ENCODE measurements at places on chromosomes 11 and 22.

DNA sequence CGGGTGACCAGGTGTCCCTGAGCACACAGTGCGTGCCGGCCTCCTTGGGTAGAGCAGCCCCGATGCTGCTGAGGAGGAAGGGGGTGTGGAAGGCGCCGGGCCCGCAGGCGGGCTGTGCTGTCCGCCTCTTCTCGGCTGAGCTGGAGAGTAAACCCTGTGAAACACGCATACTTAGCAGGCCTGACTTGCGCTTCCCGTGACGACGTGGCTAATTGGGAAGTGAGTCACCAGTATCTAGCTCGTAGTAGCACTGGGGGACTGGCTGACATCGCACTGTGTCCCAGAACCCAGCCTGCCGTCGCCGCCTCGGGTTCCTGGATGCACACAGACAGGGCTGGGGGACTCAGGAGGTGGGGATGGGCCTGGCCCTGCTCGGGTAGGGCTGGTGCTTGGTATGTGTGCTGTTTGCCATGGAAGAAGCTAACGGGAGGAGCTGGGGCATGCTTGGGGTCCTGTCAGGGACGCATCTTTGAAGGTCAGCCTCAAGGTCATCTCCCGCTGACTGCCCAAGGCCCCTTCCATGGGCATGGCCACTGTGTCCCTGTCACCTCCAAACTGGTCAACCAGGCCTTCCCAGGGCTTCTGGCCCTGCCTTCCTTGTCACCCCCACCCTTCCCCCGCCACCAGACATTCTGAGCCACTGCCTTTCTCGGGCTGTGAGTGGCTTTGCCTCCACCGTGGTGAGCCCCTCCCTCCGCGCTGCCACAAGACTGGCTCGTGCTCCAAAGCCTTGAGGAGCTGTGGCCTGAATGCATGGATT lies 1327.0 kb downstream of the BRD1 start:
- DNase-seq: no peak

GRCh38 chr11:34667810-34668582 lies 47.1 kb downstream of the EHF start:
- no peak for DNase-seq

DNA sequence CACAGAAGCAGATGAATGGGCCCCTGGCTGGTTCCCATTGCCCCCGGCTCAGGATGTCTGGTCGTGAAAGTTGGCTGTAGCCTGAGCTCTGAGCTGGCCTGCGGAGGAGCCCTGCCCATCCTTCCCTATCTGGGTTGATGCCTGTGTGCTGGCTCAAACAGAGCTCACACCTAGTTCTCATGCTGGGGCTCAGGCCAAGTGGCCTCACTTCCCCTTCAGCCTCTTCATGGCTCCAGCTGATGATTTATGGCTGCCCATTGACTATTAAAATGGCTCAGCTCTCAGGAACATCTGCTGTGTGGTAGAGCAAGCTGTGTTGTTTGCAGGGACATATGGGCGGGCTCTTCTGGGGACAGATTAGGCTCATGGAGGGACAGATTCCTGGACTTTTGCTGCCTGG lies 64.7 kb downstream of the ADAMTS15 start:
- DNase-seq: no peak

GRCh38 chr11:26632691-26633159 lies 60.7 kb upstream of the MUC15 start:
- DNase-seq: no peak

DNA sequence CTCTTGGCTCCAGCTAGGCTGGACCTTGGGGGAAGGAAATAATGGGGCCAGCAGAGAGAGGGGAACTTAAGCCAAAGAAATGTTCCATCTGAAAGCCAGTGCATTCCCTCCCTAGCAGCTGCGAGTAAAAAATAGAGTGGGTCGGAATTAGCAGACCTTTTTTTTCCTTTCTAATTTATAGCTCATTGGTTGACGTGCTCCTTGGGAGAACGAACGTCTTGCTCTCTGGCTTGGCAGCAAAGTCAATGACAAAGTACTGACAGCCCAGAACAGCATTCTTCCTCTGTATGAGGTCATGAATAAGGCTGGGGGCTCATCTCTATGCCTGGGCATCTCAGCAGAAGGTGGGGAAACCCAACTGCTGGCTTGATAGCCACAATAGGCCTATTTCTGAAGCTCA lies 65.0 kb downstream of the SEZ6L start:
- no peak for DNase-seq

DNA sequence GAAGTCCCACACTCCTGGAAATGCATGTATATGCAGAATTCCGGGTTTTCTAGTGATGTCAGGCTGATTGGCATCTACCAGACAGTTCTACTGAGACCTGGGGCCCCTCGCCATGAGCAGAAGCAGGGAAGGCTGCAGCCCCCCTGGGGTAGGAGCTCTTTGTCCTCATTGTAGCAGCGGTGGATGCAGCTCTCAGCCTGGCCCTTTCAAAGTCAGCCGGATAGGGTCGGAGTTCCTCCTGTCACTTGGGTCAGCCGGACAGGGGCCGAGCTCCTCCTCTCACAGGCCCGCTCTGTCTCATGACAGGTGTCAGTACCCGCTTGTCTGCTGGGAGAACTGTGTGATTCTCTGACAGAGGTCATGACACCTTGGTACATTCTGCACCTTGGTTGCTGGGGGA lies 30.0 kb downstream of the MRGPRD start:
- DNase-seq: no peak

- DNase-seq: no peak
Measured at GRCh38 chr11:8967184-8967583, 2.9 kb upstream of the TMEM9B start.

- DNase-seq: no peak
Measured at GRCh38 chr22:23622634-23623033, 9.5 kb downstream of the DRICH1 start.

- peak; percentile 20 for DNase-seq
Measured at GRCh38 chr22:39915295-39915726, 14.4 kb downstream of the GRAP2 start.

- DNase-seq: no peak
Measured at GRCh38 chr11:95119361-95120060, 29.9 kb downstream of the ENDOD1 start.

- no peak for DNase-seq
Measured at GRCh38 chr22:48090332-48090672, 1327.9 kb downstream of the TBC1D22A start.

DNA sequence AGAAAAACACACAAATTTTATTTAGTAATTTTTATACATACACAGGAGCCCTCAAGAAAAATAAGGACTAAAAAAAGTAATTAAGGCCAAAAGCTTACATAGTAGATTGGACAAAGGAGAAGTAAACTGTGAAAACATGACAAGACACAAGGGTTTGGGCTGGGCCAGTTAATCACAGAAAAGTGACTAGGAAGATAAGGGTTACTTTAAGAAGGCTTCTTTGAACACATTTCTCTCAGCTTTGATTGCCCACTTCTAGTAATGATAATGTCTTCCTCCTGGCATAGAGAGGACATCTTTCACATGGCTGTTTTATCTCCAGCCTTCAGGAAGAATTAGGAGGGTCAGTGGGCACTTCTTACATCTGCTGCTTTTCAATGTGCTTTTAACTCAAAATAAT lies 3.4 kb downstream of the RNF141 start:
- peak; percentile 56 for DNase-seq

GRCh38 chr11:33315822-33316221 lies 58.6 kb downstream of the HIPK3 start:
- DNase-seq: no peak

- peak; percentile 90 for DNase-seq
Measured at GRCh38 chr11:44726283-44727113, at the start of gene TSPAN18. TSPAN18 (plus strand) TSS chr11:44726962; CDS start chr11:44906417, 179,455 bp downstream.

GRCh38 chr11:85663753-85664614 lies 945 bp downstream of the CREBZF start:
- DNase-seq: peak; percentile 98

- no peak for DNase-seq
Measured at GRCh38 chr22:37202001-37202555, 10.2 kb downstream of the SSTR3 start.
